Stimulated activated CD4-positive, alpha-beta T cell treated with anti-CD3 and anti-CD28 coated beads, Interleukin-15, amount 100 ng/mL, for 24 hours (primary cell): ENCODE measurements at places on chromosomes 3 and 15.

DNA sequence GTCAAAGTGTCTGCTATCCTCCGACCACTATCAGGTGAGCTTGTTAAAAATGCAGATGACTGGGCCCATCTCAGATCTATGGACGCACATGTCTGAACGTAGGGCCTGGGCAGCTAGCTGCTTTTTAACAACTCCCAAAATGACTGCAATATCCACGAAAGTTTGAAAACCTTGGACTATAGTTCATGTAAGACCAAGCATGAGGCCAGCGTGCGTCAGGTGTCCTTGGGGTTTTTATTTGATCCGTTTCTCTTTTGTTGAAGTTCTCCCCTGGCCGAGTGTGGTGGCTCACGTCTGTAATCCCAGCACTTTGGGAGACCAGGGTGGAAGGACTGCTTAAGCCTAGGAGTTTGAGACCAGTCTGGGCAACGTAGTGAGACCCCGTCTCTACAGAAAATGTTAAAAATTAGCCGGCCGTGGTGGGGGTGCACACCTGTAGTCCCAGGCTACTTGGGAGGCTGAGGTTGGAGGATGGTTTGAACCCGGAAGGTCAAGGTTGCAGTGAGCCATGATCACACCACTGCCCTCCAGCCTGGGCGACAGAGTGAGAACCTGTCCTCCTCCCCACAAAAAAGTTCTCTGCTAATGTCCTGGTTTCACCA lies 9.5 kb downstream of the SLC51A start:
- no peak for DNase-seq

GRCh38 chr3:3842356-3842755 lies 43.1 kb downstream of the LRRN1 start:
- no peak for DNase-seq

GRCh38 chr3:50423543-50423942 lies 64.2 kb upstream of the TMEM115 start:
- DNase-seq: no peak

- no peak for DNase-seq
Measured at GRCh38 chr15:98876451-98877369, 130.9 kb downstream of the PGPEP1L start.
